Endothelial cell (in vitro differentiated cells): ENCODE measurements at places on chromosomes 11 and 22.

GRCh38 chr11:68206211-68206610 is 6.9 kb downstream of the KMT5B start:
- no peak overlapping the region for H3K27ac ChIP-seq
- H3K4me1 ChIP-seq = peaks cover 26% of the 10 kb centered on the region
- peaks cover 2% of the 10 kb centered on the region for H3K27me3 ChIP-seq

GRCh38 chr22:44664149-44664548 is 37.9 kb upstream of the PRR5 start:
- peaks cover 11% of the 10 kb centered on the region for H3K27me3 ChIP-seq
- H3K4me1 ChIP-seq = peaks cover 13% of the 10 kb centered on the region
- no peaks in the 10 kb centered on the region for H3K36me3 ChIP-seq
- no peak overlapping the region for H3K27ac ChIP-seq
- no peak for DNase-seq

- H3K27me3 ChIP-seq = peaks cover 9% of the 10 kb centered on the region
- H3K36me3 ChIP-seq = peaks cover 40% of the 10 kb centered on the region
Measured at GRCh38 chr22:39526736-39527171, 5.8 kb downstream of the RPS19BP1 start.

DNA sequence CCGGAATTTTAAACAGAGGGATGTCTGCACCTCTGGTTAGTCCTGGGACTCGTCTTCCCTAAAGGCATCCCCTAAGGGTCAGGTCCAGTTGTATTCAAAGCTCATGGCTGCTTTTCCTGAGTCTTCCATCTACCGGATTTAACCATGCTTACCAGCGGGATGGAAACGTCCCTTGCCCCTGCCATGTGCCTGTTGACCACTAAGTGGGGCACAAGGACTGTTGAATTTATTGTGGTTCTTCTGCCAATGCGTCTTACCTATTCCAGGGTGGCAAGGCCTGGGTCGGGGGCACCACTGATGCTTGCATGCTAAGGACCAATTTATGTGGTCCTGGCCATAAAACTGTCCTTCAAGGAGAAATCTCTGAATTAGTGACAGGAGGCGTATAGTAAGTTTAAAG is 25.6 kb downstream of the ANKRD42 start:
- peaks cover 3% of the 10 kb centered on the region for H3K27me3 ChIP-seq
- peak; percentile 31 for DNase-seq
- H3K4me3 ChIP-seq = no peak overlapping the region
- peaks cover 22% of the 10 kb centered on the region for H3K4me1 ChIP-seq
- H3K36me3 ChIP-seq = peaks cover 2% of the 10 kb centered on the region

DNA sequence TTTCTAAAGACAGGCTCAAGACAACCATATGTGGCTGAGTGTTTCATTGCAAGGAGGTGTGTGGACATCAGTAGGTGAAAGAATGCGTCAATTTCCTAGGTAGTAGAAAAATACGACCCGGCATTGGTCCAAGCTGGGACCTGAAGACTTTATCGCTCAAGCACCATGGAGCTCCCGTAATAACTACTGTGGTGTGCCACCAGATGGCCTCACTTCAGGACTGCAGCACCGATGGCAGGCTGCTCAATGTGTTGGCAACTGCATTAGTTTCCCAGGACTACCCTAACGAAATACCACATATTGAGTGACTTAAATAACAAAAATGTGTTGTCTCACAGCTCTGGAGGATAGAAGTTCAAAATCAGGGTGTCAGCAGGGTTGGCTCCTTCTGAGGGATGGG is 72.4 kb upstream of the FAT3 start:
- no peak overlapping the region for H3K4me3 ChIP-seq
- peaks cover 3% of the 10 kb centered on the region for H3K36me3 ChIP-seq
- H3K27me3 ChIP-seq = peaks cover 3% of the 10 kb centered on the region
- DNase-seq = no peak

GRCh38 chr11:78958444-78958843 is 383.8 kb upstream of the NARS2 start:
- no peak for DNase-seq
- H3K36me3 ChIP-seq = no peaks in the 10 kb centered on the region

- H3K36me3 ChIP-seq = no peaks in the 10 kb centered on the region
- H3K4me3 ChIP-seq = no peak overlapping the region
- peaks cover 12% of the 10 kb centered on the region for H3K4me1 ChIP-seq
- DNase-seq = no peak
- no peaks in the 10 kb centered on the region for H3K27me3 ChIP-seq
Measured at GRCh38 chr11:116309446-116309845, 463.3 kb downstream of the BUD13 start.

- peak within 1 kb of the TSS; percentile 68 for H3K27ac ChIP-seq
- H3K36me3 ChIP-seq = peaks cover 13% of the 10 kb centered on the region
Measured at GRCh38 chr11:64743591-64744543, at the start of gene RASGRP2. Gene RASGRP2, minus strand, starts transcription at chr11:64744142. Its CDS starts 1,276 bp downstream, at chr11:64742866.

DNA sequence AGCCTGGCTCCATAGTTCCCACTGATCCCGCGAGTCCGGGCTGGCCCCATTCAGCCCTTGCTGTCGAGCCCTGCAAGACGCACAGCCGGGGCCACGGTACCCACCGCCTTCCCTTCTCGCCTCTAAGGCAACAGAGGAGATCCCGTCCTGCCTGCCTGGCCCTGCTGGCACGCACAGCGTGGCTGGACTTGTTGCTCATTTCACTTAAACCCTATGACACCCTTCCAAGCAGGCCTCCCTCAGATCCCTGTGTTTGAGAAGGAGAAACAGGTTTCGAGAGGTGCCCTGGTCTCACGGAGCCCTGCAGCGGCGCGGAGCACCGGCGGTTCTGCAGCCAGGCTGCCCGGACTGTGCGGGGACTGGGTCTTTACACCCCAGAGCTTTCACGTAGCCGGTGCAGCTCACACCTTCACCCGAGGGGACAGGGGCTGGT is 1048.4 kb downstream of the BRD1 start:
- H3K36me3 ChIP-seq = no peaks in the 10 kb centered on the region
- H3K27me3 ChIP-seq = peaks cover 6% of the 10 kb centered on the region
- no peak overlapping the region for H3K4me3 ChIP-seq
- H3K27ac ChIP-seq = no peak overlapping the region
- H3K4me1 ChIP-seq = no peaks in the 10 kb centered on the region

GRCh38 chr11:14611939-14612338 is 31.7 kb upstream of the PDE3B start:
- H3K4me3 ChIP-seq = no peak overlapping the region
- H3K36me3 ChIP-seq = no peaks in the 10 kb centered on the region
- no peak for DNase-seq
- H3K27ac ChIP-seq = no peak overlapping the region

- no peaks in the 10 kb centered on the region for H3K4me1 ChIP-seq
- no peak overlapping the region for H3K27ac ChIP-seq
- DNase-seq = no peak
- H3K27me3 ChIP-seq = peaks cover 2% of the 10 kb centered on the region
Measured at GRCh38 chr11:107713009-107713408, 1.2 kb upstream of the SLN start.

GRCh38 chr11:120615391-120615790 is 103.8 kb downstream of the GRIK4 start:
- H3K27me3 ChIP-seq = peaks cover 11% of the 10 kb centered on the region
- H3K27ac ChIP-seq = no peak overlapping the region
- H3K36me3 ChIP-seq = peaks cover 23% of the 10 kb centered on the region
- DNase-seq = no peak
- H3K4me3 ChIP-seq = no peak overlapping the region

DNA sequence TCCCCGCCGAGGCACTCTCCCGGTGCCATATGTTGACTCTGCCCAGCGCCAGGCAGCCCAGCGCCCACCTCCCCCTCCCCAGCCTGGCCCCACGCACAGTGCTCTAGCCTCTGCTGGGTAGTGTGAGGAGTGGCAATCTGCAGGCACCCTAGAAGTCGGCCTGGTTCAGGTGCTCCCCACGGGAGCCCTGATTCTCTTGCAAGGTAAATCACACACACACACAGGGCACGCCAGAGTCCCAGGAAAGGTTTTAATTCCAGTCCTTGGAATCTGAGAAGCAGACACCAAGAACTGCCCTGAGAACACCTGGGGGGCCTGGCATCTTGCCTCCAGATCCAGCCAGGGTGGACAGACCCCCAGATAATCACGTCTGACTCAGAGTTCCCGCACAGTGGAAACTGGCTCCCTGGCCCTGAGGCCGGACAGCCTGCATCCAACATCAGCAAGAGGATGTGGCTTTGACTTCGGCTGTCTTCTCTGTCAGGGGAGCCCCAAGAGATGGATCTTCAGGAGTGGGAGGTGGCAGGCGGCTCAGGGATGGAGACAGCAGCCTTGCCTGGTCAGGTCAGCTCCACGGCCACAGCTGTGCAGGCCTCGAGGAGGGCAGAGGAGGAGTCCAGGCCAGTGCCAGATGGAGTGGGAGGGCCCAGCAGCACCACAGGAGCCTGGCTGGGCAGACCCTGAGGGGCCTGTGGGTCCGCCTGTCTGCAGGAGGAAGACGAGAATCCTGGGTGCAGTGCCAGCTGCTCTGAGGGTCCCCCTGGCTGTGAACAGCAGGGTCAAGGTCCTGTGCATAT is 1.1 kb upstream of the RIN1 start:
- peaks cover 7% of the 10 kb centered on the region for H3K4me1 ChIP-seq
- H3K27ac ChIP-seq = peak overlapping the region; percentile 74
- peaks cover 15% of the 10 kb centered on the region for H3K36me3 ChIP-seq
- no peak for DNase-seq
- H3K4me3 ChIP-seq = no peak overlapping the region
- H3K27me3 ChIP-seq = peaks cover 16% of the 10 kb centered on the region

- H3K4me3 ChIP-seq = no peak overlapping the region
- H3K27me3 ChIP-seq = no peaks in the 10 kb centered on the region
- peak overlapping the region; percentile 67 for H3K27ac ChIP-seq
- H3K4me1 ChIP-seq = peaks cover 19% of the 10 kb centered on the region
- H3K36me3 ChIP-seq = no peaks in the 10 kb centered on the region
- no peak for DNase-seq
Measured at GRCh38 chr11:121029813-121030445, 6.0 kb downstream of the TBCEL start.

DNA sequence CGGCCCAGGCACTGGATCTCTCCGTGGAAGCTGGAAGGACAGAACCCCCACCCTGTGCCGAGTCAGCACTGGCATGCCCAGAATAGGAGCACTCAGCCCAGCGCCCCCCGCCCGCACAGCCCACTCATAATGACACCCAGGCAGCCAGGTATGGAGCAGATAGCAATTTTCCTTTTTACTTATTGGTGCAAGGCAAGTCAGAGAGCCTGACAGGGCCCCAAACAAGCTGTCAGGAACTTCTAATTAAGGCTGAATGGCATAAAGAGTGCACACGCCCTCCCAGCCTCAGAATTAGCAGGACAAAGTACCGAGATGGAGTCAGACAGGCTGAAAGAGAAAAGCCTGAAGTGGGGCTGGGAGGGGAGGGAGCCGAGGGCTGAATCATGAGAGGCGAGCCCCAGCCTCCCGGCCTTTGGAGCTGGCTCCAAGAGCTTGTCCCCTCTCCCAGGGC is 76.9 kb downstream of the DSCAML1 start:
- peaks cover 11% of the 10 kb centered on the region for H3K4me1 ChIP-seq
- H3K36me3 ChIP-seq = no peaks in the 10 kb centered on the region
- H3K27ac ChIP-seq = no peak overlapping the region
- no peak for DNase-seq
- H3K4me3 ChIP-seq = no peak overlapping the region

GRCh38 chr22:48703265-48703941 is 1124.3 kb downstream of the BRD1 start:
- H3K4me1 ChIP-seq = no peaks in the 10 kb centered on the region
- H3K27me3 ChIP-seq = peaks cover 4% of the 10 kb centered on the region
- no peaks in the 10 kb centered on the region for H3K36me3 ChIP-seq
- DNase-seq = no peak
- no peak overlapping the region for H3K27ac ChIP-seq

GRCh38 chr11:61906522-61906909 is 10.8 kb downstream of the RAB3IL1 start:
- no peak for DNase-seq
- peaks cover 5% of the 10 kb centered on the region for H3K27me3 ChIP-seq
- H3K36me3 ChIP-seq = peaks cover 4% of the 10 kb centered on the region
- H3K27ac ChIP-seq = no peak overlapping the region
- H3K4me3 ChIP-seq = no peak overlapping the region

- no peak overlapping the region for H3K4me3 ChIP-seq
- H3K27ac ChIP-seq = no peak overlapping the region
- DNase-seq = no peak
Measured at GRCh38 chr11:16193897-16194381, 162.4 kb downstream of the SOX6 start.

DNA sequence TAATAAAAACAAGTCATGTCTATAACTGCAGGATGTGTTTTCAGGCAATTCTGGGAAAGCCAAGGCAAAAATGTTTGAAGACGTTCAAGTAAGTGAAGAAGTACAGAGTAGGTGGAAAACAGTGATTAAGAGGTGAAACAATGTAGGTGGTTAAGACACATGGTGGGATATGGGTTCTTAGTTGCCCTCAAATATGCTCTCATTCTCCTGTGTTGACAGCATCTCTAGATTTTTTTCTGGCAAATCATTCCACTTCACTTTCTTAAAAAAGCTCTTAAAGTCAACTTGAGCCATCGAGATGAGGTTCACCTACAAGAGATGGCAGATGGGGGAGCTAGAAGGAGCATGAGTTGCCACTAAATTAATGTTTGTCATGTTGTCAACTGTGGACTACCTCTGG is 1041.0 kb upstream of the CNTN5 start:
- no peaks in the 10 kb centered on the region for H3K27me3 ChIP-seq
- H3K4me1 ChIP-seq = no peaks in the 10 kb centered on the region
- no peak overlapping the region for H3K4me3 ChIP-seq
- no peak for DNase-seq

DNA sequence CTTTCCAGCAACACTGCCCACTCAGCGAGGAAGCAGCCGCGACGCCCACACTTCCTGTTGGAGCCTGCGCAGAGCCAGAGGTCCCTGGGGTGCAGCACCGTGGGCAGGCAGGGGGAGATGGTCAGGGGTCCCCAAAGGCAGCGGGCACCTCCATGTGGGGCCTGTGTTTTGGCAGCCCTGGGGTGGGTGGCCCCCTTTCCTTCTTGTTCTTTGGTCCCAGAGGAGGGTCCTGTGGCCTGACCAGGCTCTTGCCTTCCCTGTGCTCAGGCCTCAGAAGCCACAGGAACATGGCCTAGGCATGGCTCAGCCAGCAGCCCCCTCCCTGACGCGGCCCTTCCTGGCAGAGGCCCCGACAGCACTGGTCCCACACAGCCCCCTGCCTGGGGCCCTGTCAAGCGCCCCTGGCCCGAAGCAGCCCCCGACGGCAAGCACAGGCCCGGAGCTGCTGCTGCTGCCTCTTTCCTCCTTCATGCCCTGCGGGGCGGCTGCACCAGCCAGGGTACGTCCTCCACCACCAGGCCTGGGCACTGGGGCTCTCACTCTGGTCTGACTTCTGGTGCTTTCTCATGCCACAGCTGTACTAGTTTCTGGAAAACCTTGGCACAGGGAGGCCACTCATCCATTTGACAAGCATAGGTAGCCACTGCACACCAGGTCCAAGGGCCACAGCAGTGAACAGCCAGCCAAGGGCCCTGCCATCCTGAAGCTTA is 47.1 kb downstream of the PISD start:
- H3K36me3 ChIP-seq = peaks cover 21% of the 10 kb centered on the region
- peaks cover 9% of the 10 kb centered on the region for H3K27me3 ChIP-seq
- H3K4me1 ChIP-seq = peaks cover 21% of the 10 kb centered on the region
- no peak overlapping the region for H3K4me3 ChIP-seq
- H3K27ac ChIP-seq = no peak overlapping the region
